ENCODE measurements at places on chromosomes 5 and 9.

DNA sequence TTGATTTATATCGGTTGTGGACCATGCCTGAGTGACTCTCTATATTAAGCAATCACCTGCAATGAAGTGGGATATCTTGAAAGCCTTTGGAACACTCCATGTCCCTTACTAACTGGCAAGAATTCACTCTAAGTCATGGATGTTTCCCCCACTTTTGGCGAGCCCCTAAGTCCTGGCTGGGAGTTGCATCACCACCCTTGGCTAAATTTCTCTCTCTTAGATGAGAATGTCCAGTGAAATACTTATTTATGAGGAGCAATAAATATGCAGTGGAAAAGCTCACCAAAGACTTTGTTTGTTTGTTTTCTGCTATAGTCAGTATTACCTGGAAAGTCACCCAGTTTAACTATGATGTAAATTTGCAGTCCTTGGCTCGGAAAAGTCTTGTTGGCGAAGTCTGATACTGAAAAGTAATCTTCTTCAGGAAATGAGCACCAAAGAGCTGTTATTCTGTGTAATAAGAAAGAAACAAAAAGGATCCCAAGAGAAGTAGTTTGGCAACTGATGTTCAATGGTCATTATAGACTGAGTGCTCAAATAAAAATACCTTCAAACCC lies 333.8 kb downstream of the DMRT2 start:
- DNase-seq, result no peak

DNA sequence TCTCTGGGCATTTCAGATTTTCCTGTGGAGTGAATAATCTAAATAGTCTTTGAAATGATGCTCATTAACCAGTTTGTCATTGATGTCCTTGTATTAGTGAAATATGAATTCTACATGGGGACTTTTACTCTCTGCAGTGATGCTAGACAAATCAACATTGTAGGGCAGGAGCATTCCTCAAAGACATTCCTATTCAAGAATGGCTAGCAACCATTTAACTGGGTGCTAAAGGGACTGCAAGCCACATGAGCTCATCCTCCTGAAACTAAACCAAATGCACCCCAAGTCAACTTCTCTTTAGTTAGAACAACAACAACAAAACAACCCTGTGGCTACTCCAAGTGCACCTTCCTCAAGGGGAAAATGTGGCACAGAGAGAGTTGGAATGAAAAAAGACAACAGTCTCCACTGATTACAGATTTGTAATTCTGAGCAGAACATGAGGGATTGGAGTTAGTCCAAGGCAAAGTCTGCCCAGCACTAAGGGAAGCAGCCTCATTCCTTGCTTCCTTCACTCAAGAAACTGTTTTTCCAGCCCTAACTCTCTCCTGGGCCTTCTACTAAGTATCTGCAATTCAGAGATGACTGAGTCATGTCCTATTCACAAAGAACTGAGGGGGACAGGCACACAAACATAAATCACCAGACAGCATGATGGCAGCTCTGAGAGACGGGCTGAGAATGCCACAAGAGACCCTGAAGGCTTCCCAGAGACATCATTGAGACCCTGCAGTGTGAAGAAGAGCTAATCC lies 82.0 kb upstream of the WWC1 start:
- DNase-seq, result no peak

DNA sequence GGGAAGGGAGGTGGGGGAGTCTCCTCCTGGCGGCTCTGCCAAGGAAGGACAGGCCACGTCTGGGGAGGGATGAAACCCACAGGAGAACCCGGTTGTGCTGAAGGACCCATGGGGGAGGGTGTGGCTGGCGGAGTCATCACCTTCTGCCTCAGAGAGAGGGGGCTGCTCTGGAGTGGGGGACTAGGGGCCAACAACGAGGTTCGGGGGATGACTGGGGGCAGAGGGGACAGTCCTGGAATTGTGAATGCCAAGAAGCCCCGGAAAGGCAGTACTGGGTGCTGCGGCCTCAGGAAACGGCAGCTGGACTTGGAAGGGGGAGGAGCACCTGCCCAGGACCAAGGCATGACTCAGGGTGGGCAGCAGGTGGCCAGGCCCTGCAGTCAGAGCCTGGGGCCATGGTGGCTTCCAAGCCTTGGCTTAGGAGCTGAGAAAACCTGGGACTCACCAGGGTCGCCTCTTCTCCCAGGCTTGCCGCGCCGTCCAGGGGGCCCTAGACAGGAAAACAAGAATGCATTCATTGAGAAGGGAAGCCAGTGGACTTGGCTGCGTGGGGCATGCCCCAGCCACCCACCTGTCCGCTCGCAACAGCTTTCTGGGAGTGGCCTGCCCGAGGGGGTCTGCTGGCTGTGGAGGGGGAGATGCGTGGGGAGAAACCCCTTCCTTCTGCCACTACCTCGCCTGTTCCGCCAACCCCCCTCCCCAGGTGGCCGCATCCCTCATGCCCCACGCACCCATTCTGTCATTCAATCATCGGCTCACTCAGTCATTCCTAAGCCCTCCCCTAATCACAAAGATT lies 74.0 kb upstream of the PHYKPL start:
- DNase-seq, result no peak

DNA sequence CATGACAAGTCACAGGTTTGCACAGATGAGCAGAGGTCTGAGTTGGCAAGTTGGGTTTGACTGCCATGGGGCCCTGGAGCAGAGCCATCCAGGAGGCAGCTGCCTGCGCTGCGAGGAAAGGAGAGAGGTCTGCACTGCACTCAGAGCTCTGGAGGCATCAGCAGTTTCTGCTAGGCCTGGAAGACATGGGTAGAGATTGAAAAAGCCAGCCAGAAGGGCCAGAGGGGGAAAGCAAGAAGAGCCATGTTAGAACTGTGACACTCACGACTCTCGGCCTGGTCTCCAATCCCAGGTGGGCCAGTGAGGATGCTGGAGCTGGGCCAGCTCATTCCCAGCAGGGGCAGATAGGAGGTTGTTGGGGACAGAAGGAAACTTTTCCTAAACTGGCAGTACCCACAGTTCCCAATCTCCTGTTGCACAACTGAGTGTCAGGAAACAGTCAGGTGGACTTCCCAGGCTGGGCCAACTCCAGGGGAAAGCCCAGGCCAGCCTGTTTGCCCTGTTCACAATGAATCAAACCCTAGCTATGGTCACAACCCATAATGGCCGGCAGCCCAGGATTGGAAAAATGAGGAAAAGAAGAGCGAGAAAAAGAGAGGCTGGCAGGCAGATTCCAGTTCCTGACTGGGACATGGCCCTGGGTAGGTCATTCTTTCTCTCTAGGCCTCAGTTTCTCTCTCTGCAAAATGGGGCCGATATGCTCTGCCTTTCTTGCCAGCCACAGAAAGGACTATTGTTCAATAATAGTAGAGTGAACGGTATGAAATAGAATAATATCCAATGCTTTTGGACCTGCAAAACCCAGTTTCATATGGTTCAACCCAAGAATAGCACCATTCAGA lies 7.8 kb upstream of the ORM1 start:
- DNase-seq, result no peak

GRCh38 chr5:27403243-27403882 lies 365.0 kb upstream of the CDH9 start:
- DNase-seq, result no peak

GRCh38 chr5:14355391-14355790 lies 212.2 kb downstream of the TRIO start:
- no peak for DNase-seq

DNA sequence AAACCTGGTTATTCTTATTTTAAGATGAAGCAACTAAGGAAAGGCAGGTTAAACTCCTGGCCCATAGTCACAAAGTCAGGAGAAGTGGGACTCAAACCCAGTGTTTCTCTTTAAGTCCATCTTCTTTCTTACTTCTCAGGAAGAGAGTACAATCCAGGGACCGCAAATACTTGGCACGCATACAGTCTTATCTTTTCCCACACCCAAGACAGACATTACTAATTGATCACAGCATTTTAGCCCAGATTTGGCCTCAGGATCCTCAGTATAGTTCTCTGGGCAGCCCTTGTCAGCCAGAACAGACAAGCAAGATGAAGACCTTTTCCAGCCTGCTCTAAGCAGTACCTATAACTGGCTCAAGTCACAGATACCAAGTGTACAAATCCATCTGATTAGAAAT lies 125.5 kb upstream of the RAI14 start:
- no peak for DNase-seq

DNA sequence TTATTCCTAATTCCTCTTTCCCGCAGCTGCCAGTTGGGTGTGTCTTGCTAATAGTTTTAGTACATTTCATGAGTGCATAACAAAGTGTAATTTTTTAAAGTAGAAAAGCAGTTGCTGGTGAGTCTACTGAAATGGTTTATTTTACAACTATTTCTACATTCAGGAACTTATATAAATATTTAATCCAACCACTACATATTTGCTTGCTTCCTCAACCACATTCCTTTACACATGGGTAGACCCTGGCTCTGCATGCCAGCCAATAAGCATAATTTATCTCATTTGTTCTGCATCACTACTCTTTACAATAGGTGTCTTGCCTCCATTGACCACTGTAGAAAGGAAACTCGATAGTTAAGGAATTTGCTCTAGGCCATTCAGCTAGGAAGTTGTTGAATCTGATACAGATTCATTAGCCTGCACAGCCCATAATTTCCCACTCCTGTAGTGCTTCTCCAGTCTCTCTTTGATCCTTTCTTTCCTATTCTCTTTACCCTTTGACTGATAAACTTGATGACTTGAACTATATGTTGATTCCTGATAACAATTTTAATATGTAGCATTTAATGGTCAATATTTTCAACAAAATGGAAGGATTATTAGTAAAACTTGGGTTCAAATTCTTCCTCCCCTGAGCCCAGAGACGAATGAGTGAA lies 342.5 kb upstream of the ACTBL2 start:
- no peak for DNase-seq

DNA sequence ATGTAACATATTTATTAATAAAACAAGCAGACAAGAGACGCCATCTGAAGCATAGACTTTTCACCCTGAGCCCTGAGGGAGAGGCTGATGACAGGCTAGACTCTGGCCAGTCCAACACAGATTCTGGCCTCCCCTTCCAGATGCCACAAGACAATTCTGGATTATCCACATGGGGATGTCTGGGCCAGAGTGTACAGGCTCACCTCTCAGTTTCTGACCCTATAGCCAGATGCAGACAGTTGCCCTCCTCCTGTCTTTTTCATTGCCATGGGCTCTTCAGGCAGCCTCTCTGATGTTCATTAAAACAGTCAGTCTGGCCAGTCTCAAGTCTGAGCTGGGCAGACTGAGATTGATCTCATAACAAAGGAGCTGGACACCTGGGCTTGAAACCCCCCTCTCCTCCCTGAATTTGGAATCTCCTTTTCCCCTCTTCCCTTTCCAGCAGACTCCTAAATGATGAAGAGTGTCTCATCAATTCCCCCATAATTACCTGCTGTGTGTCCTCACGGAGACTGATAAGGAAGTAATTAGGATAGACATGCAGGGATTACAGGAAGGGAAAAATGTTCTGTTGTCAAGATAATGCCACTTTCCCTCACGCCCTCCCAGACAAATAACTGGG lies 89.6 kb downstream of the ASTN2 start:
- DNase-seq, result no peak

GRCh38 chr9:103530934-103531333 lies 535.8 kb downstream of the CYLC2 start:
- DNase-seq, result no peak

- DNase-seq, result no peak
Observed at GRCh38 chr5:125275725-125276090, 529.3 kb upstream of the ZNF608 start.

DNA sequence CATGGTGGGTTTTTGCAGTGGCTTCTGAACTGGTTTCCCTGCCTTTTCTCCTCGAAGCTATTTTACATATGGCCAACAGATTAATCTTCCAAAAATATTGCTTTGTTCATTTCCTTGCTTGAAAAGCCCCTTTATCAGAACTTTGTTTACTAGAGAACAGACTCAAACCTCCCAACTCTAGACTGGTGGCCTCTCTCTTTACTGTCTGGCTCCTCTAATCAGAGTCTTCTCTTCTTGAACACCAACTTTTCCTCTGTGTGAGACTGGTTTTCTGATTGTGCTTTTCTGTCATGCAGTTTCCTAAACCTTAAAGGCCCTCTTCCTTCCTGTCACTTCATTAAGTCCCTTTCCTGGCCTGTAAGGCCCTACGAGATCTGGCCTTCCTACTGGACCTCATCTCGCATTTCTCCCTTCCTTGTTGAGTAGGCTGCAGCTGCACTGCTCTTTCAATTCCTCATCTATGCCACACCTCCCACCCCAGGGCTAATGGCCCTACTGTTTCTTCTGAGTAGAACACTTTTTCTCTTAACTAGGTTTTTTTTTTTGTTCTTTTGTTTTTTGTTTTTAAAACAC lies 5.7 kb downstream of the C9orf43 start:
- DNase-seq, result no peak

DNA sequence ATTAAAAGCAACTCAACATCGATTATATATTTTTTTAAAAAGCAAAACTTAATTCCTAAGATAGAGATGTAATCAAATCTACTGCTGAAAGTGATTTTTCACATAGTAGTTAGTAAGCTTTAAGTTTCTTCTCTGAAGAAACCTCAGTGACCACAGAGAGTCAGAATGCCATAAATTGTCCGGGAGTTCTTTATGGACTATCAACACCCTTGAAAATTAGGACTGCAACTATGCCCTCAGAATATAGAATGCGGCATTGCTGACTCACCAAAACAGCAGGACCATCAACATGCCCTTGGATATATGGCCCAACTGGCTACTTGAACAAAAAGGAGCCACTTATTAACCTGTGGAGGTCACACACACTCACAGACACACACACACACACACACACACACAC lies 228.9 kb upstream of the SNX2 start:
- DNase-seq, result no peak

DNA sequence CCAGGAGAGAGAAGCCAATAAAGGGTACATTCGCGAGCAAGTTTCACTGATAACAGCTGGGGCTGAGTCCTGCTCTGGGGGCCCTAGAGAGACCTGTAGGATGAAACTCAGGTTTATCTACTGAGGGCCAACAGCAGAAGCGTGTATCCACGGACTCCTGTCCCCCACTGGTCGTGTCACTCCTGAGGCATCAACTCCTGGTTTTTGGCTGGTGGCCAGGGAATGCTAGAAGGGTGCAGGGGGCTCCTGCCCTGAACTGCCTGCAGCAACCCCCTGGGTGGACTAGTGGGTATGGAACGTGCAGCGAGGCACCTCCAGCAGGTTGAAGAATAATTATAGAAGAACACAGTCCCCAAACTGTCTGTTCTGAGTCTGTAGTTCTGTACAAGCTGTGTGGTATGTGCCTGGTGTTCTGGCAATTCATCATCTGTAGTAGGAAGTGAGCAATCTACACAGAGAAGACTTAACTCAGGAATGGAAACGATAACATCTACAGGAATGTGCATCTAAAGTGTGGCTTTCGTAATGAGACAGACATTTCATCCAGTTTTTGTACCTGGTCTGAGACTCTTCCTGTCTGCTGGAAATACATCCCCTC lies 64.5 kb upstream of the GNA14 start:
- peak; percentile 20 for DNase-seq

- no peak for DNase-seq
Observed at GRCh38 chr9:72464857-72465592, 56.4 kb upstream of the TMC1 start.

- DNase-seq, result no peak
Observed at GRCh38 chr5:170591054-170591453, 87.2 kb downstream of the KCNIP1 start.
